ENCODE measurements at places on chromosomes 7 and 10.
A peak's percentile ranks its signal among the peaks of the same experiment; 100 is the strongest.

- no peak for DNase-seq
Observed at GRCh38 chr7:104700336-104700735, 313.7 kb upstream of the KMT2E start.

GRCh38 chr7:10703981-10704380, 269.7 kb upstream of the PHF14 start:
- no peak for DNase-seq

DNA sequence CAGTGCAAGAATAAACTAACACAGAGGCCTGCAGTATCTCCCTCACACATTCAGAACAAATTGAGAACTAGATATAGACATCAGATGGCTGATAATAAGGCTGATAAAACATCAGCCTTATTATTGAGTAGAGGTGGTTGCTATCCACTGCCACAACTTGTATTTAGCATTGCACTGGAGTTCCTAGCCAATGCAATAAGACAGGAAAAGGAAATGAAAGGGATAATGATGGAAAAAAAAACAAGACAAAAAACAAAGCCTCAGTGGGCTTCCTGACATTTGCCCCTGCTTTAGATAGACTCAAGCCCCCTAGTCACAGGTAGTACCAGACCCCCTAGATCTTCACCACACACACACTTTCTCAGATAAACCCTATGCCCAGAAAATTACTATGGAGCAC, 33.2 kb upstream of the ELN start:
- DNase-seq: no peak

DNA sequence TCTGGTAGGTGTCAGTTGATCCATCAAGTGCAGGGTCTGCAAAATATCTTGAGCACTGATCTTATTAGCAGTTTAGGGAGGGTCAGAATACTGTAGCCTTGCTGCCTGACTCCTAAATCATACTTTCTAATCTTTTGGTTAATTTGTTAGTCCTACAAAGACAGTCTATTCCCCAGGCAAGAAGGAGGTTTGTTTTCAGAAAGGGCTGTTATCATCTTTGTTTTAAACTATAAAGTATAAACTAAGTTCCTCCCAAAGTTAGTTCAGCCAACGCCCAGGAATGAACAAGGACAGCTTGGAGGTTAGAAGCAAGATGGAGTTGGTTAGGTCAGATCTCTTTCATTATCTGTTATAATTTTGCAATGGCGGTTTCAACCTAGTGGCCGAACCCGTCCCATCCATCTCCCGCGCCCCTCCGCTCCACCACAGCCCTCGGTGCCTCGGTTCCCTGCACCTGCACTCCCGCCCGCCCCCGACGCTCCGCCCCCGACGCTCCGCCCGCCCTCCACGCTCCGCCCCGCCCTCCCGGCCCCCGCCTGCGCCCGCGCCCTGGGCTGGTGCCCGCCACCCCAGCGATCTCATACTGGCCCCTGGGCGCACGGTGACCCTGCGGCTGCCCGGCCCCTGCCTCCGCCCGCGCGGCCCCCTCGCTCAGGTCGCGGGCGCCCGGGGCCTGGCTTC, at the start of gene ADCK2:
Gene ADCK2 (plus strand): TSS at position 564 of the 681 bp plus-strand sequence. CDS start 386 bp downstream, outside the sequence.
- peak; percentile 98 for DNase-seq

DNA sequence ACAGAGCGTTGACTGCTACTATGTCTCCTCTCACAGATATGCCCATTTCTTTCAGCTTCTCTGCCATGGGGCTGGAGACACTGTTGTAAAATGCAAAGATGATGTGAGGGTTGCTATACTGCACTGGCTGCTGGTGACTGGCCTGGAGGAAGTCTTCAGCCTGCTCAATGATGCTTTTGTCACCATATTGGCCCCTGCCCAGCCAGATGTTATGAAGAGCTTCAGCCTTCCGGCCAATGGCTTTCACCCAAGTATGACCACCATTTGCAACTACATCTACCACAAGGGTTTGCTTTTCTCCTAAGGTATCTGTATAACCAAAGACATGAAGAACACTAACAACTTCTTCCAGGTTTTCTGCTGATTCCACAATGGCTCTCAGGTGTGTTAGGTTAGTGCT, 1.6 kb downstream of the C7orf25 start:
- no peak for DNase-seq

- no peak for DNase-seq
Observed at GRCh38 chr7:49660170-49660783, 113.2 kb upstream of the VWC2 start.

DNA sequence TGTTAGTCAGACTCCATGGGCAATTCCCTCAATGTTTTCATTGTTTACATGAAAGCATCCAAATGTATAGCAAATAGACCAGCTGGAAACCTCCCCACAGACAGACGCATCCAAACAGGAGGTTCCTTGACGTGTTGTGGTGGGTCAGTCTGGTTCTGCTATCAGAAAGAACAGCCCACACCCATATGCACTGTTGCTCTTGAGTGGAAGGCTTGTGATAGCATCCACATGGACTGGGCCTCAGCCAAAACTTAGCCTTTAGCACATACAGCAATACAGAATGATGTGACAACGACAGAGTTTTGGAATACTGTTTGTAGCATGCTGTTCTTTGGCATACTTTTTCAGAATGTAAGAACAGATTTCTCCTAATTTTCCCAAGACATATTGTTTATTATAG, 299.2 kb upstream of the ETV1 start:
- DNase-seq: no peak

- no peak for DNase-seq
Observed at GRCh38 chr7:70301673-70302185, 703.5 kb downstream of the AUTS2 start.

GRCh38 chr10:108422286-108422685, 1257.8 kb upstream of the SORCS1 start:
- no peak for DNase-seq

DNA sequence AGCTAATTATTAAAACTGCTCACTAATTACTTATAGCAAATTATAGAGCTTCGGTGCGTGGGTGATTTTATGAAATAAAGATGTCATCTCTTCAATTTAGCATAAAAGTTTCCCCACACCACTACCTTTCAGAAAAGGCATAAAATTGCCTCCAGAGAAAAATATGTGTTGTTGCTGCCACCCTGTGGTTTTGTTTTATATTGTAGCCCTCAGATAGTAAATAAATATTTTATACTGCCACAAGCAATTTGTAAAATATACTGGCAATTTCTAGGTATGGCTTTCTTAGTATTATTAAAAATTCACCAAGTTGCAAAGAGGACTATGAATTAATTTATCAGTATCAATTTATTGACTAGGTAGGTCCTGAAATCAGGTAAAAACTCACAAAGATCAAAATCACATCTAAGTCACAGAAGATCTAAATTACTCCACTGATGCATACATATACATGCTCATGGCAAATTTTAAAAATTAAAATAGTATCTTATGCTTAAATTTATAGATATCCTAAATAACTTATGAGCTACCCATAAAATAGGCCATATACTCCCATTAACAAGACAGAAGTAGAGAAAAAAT, 26.5 kb downstream of the ASNS start:
- peak; percentile 69 for DNase-seq

All from osteoblast (primary cell).